Upper lobe of right lung (tissue), 1 donor: ENCODE measurements at places on chromosomes 7 and 10. TPM values are rescaled to one million over a fixed set of nuclear protein-coding genes. Genes with fewer than 3 reads are reported as not detected.

- no peaks in the 10 kb centered on the region for H3K27me3 ChIP-seq
- no peak overlapping the region for H3K27ac ChIP-seq
- H3K36me3 ChIP-seq = peaks cover 29% of the 10 kb centered on the region
- no peak overlapping the region for H3K4me3 ChIP-seq
- DNase-seq = no peak
Measured at GRCh38 chr10:11204351-11204942, 186.8 kb downstream of the CELF2 start.

- H3K27ac ChIP-seq = no peak overlapping the region
- H3K4me1 ChIP-seq = no peaks in the 10 kb centered on the region
- H3K36me3 ChIP-seq = no peaks in the 10 kb centered on the region
- H3K27me3 ChIP-seq = no peaks in the 10 kb centered on the region
- H3K4me3 ChIP-seq = no peak overlapping the region
Measured at GRCh38 chr7:18216270-18216669, 188.6 kb upstream of the PRPS1L1 start.

- no peak for DNase-seq
- H3K27me3 ChIP-seq = peaks cover 94% of the 10 kb centered on the region
- no peak overlapping the region for H3K4me3 ChIP-seq
- no peaks in the 10 kb centered on the region for H3K36me3 ChIP-seq
- no peak overlapping the region for H3K27ac ChIP-seq
Measured at GRCh38 chr7:96996958-96997511, 8.3 kb upstream of the DLX6 start.

DNA sequence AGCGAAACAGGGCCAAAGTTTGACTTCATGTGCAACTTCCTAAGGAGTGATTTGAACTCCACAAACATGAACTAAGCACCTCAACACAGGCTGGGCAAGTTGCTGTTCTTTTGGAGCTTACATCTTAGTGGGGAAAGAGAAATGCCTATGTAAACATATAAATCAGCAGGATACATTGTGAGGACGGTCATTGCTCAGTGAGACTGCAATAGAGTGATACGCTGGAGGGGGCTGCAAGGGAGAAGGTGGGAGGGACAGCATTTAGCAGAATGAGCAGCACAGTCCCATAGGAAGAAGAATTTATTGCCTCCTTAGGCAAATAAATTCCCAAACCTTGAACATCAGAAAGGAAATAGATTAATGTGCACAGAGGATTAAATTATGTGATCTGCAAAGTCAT lies 90.0 kb downstream of the EGFR start:
- no peak overlapping the region for H3K4me3 ChIP-seq
- no peaks in the 10 kb centered on the region for H3K36me3 ChIP-seq
- no peak for DNase-seq

DNA sequence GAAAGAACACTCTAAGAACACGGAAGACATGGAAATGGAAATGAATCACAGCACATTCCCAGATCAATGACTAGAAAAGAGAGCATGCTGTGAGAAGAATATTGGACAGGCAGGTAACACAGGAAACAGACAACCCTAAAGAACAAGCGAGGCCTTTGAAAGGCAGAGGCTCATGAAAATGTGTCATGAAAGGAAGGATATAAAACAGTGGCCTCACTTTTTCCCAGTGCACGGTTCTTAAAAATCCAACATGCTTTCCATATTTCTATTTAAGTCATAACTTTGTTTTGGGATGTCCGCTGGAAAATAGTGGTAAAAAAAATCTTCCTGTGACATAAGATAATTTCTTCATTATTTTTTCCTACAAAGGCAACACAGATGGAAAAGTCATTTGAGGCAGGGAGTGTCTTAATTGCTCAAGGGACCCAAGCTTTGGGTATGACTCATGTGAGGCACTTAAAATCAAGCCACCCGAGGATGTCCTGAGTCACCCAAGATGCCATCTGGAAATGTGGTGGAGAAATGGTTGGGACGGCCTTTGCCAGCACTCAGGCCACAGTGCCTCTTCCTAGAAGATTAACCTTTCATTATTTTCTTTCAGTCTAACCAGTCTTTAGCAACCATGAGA lies 17.0 kb downstream of the ITIH5 start:
- no peaks in the 10 kb centered on the region for H3K27me3 ChIP-seq
- DNase-seq = no peak
- no peak overlapping the region for H3K4me3 ChIP-seq

DNA sequence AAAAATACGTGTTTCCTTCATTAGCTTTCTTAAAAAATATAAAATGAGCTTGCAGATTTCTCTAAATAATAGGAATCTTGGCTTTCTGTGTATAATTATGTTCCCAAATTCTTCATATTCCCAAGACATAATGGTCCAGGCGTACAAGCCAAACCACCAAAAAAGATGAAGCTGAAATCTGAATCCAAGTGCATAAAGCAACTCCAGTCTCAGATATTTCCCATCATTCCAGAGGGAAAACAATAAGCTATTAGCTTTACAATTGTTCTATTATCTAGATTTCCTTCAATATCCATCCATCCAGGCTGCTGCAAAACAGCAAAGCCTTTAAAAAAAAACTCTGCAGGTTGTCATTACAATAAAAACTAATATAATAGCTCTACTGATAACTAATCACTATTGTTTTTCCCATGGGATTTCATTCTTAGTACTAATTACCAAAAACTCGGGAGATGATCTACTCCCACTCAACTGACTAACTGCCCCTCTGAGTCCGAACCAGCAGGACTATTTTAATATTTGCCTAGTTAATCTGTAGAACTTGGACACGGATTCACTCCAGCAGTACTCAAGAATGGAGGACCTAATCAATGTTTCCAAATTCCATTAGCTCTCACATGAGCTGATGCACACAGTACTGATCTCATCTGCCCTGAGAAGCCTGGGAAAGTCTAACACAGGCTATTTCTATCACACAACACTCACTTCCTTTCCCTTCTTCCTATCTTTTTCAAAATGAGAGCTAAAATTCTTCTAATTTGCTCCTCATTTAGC lies 108.9 kb upstream of the ASAH2 start:
- no peaks in the 10 kb centered on the region for H3K36me3 ChIP-seq
- H3K4me3 ChIP-seq = no peak overlapping the region
- no peak for DNase-seq
- H3K27me3 ChIP-seq = no peaks in the 10 kb centered on the region

DNA sequence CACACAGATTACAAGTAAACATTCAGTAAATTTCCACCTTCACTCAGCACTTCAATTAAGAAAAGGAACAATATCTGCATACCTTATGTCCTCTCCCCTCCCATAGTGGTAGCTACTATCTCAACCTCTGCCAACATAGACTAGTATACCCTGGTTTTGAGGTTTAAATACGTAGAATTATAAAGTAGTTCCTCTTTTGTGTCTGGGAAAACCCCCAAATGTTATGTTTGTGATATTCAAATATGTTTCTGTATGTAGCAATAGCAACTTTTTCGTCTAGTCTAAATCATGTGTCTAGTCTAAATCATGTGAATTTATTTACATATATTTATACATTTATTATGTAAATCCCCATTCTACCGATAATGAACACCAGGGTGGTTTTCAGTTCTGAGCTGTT lies 13.2 kb upstream of the CAMK2B start:
- no peak overlapping the region for H3K27ac ChIP-seq
- no peak for DNase-seq
- H3K27me3 ChIP-seq = no peaks in the 10 kb centered on the region
- no peaks in the 10 kb centered on the region for H3K4me1 ChIP-seq
- no peak overlapping the region for H3K4me3 ChIP-seq
- no peaks in the 10 kb centered on the region for H3K36me3 ChIP-seq

GRCh38 chr7:106371629-106372028 lies 86.8 kb upstream of the NAMPT start:
- H3K4me3 ChIP-seq = no peak overlapping the region
- H3K27ac ChIP-seq = no peak overlapping the region
- H3K36me3 ChIP-seq = no peaks in the 10 kb centered on the region
- H3K4me1 ChIP-seq = no peaks in the 10 kb centered on the region

DNA sequence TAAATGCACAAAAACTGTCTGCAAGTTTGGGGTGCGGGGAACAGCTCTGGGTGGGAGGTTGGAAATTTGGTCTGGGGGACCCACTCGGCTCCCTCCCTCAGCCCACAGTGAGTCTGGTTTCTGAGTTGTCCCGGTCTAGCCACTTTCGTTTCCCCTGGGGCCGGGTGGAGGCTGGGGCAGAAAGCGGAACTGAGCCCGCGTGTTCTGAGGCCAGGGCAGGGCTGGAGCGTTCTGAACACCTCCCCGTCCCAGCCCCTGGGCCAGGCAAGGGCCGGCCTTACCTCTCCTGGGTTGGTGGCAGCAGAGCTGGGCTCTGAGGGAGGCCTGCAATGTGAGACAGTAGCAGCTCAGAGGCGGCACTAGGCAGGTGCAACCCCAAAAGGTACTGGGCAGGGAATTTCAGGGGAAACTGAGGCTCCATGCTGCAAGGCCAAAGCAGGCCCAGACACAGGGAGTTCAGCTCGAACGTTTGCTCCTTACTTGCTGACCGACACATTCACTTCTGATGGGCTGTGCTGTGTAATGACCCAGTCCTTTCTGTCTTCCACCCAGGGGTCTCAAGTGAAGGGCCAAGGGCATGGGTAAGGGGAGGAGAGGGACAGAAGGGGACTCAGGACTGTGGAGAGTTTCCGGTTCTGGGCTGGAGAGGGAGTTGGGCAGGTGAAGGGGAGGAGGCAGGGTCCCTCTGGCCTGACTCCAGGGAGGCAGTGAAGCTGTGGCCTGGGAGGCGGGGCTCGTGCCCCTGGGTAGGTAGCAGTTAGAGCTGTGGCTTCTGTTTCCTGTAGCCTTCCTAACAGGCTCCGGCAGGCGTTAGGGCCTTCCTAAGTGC lies 3.0 kb downstream of the IRF5 start:
- no peaks in the 10 kb centered on the region for H3K36me3 ChIP-seq
- H3K4me1 ChIP-seq = no peaks in the 10 kb centered on the region
- peaks cover 15% of the 10 kb centered on the region for H3K27me3 ChIP-seq
- H3K27ac ChIP-seq = peak overlapping the region; percentile 68
- H3K4me3 ChIP-seq = peak overlapping the region; percentile 60

DNA sequence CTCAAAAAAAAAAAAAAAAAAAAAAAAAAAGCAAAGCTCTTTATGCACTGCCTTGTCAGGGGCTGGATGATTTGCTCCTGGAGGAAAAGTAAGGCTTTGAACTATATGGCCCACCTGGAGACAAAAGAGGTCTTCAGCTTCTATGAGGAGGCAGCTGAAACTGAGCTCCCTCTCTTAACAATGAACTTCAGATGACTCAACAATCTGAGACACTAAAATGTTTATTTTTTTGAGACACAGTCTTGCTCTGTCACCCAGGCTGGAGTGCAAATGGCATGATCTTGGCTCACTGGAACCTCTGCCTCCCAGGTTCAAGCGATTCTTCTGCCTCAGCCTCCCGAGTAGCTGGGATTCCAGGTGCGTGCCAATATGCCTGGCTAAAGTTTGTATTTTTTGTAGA lies 36.7 kb downstream of the RAB19 start:
- no peaks in the 10 kb centered on the region for H3K4me1 ChIP-seq
- no peak overlapping the region for H3K4me3 ChIP-seq
- no peaks in the 10 kb centered on the region for H3K36me3 ChIP-seq
- peaks cover under 1% of the 10 kb centered on the region for H3K27me3 ChIP-seq

DNA sequence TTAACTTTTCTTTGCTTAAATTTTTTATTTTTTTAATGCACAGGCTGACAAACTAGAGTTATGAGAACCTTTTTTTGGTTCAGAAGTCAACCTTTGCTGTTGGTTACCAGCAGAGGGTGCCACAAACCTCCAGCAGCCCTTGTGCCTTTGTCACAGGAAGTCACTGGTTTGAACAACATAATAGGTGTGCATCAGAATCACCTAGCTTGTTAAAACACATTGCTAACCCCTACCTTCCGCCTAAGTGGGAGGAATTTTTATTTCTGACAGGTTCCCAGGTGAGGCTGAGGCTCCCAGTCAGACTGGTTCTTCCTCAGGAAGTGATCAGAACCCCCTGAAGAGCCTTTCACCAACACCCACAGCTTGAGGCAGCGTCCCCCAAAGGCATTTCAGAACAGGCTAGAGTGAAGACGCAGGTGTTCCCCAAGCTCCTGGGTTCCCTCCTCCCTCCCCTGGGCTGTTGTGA lies 22.6 kb upstream of the VDAC2 start:
- H3K27me3 ChIP-seq = no peaks in the 10 kb centered on the region
- DNase-seq = no peak

ITIH2 gene
- 1.3 TPM for total RNA-seq

TAS2R41 gene
- total RNA-seq = not detected

CFAP70 gene
- total RNA-seq = 2.7 TPM

ZNF33A gene
- total RNA-seq = 25.7 TPM
